CD4-positive, alpha-beta memory T cell (primary cell): ENCODE measurements at places on chromosomes 4 and X.

GRCh38 chrX:133648594-133648993 lies 233.3 kb upstream of the GPC4 start:
- H3K36me3 ChIP-seq, result no peaks in the 10 kb centered on the region
- H3K4me1 ChIP-seq, result no peaks in the 10 kb centered on the region
- H3K27ac ChIP-seq, result no peak overlapping the region
- no peak overlapping the region for H3K4me3 ChIP-seq
- no peak for DNase-seq

GRCh38 chrX:49959602-49960001 lies 37.2 kb downstream of the CLCN5 start:
- DNase-seq, result no peak
- no peaks in the 10 kb centered on the region for H3K27me3 ChIP-seq
- H3K4me3 ChIP-seq, result no peak overlapping the region
- no peak overlapping the region for H3K27ac ChIP-seq

DNA sequence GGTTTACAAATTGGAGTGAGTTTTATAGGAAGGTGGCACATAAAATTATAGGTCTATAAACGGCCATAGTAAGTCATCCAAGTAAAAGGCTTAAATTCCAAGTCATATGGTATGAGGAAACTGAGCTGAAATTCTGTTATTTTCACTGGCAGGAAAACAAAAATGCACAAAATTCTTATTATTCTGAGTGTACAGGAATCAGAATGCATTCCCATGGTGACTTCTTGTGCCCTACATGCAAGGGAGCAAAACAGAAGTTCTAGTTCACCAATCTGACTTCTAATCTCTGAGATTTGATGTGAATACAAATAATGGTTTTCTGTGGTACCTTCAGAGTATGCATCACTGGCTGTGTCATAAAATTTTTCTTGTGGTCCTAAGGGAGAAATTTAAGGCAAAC lies 102.9 kb downstream of the CLCN4 start:
- no peaks in the 10 kb centered on the region for H3K27me3 ChIP-seq
- no peaks in the 10 kb centered on the region for H3K4me1 ChIP-seq
- DNase-seq, result no peak
- no peak overlapping the region for H3K4me3 ChIP-seq

GRCh38 chrX:118115953-118116712 lies 477 bp downstream of the KLHL13 start:
- H3K4me1 ChIP-seq, result no peaks in the 10 kb centered on the region
- H3K27me3 ChIP-seq, result no peaks in the 10 kb centered on the region
- no peak for DNase-seq
- no peaks in the 10 kb centered on the region for H3K36me3 ChIP-seq
- H3K4me3 ChIP-seq, result no peak overlapping the region

DNA sequence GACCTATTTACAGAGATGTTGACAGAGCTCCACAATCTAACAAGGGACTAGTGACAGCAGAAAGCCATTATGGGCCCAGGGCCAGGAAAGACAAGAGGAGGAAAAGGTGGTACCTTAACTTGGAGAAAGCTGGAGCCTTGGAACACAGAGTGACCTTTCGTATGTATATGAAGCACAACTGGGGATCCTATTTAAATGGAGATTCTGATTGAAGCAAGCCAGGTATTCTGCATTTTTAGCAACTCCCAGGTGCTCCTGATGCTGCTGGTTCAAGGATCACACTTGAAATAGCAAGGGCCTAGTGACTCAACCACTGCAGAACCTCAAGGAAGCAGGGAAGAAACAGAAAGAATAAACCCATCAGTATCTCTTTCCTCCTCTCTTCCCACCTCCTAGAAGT lies 99.4 kb downstream of the TMEM47 start:
- no peaks in the 10 kb centered on the region for H3K4me1 ChIP-seq
- no peaks in the 10 kb centered on the region for H3K27me3 ChIP-seq
- no peak overlapping the region for H3K27ac ChIP-seq
- H3K36me3 ChIP-seq, result no peaks in the 10 kb centered on the region

- no peaks in the 10 kb centered on the region for H3K4me1 ChIP-seq
- no peaks in the 10 kb centered on the region for H3K27me3 ChIP-seq
- no peak for DNase-seq
These were observed 473 bp upstream of the TKTL2 start for GRCh38 chr4:163474027-163474426.

GRCh38 chrX:698206-698605 lies 67.6 kb downstream of the SHOX start:
- H3K27ac ChIP-seq, result no peak overlapping the region
- H3K4me3 ChIP-seq, result no peak overlapping the region
- H3K4me1 ChIP-seq, result no peaks in the 10 kb centered on the region
- no peak for DNase-seq
- H3K36me3 ChIP-seq, result no peaks in the 10 kb centered on the region
